Thoracic aorta (tissue), 2 donors: ENCODE measurements at places on chromosomes 16 and 17.

GRCh38 chr17:77025781-77026180 is 115.0 kb upstream of the SEC14L1 start:
- DNase-seq, result no peak

GRCh38 chr17:35804658-35805192 is 4.6 kb upstream of the TAF15 start:
- no peak for DNase-seq

DNA sequence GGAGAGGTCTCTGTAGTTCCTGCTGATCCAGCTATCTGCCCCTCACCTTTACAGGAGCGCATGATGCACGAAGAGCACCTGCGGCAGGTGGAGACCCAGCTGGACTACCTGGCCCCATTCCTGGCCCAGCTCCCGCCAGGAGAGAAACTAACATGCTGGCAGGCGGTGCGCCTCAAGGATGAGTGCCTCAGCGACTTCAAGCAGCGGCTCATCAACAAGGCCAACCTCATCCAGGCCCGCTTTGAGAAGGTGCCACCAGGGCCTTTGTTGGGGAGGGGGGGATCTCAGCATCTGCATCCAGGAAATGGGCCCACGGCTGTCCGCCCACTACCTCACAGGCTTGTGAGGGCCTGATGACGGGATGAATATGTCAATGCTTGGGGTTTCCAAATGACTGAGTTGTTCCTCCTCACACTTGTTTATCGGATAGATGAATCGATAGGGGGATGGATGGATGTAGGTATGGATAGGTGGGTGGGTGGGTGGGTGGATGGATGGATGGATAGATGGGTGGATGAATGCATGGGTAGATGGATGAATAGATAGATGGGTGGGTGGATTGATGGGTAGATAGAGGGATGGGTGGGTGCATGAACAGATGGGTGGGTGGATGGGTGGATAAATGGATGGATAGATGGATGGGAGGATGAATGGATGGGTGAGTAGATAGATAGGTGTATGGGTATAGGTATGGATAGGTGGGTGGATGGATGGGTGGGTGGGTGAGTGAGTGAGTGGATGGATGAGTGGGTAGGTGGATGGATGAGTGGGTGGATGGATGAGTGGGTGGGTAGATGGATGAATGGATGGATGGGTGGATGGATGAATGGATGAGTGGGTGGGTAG is 7.0 kb upstream of the KATNB1 start:
- DNase-seq, result no peak

DNA sequence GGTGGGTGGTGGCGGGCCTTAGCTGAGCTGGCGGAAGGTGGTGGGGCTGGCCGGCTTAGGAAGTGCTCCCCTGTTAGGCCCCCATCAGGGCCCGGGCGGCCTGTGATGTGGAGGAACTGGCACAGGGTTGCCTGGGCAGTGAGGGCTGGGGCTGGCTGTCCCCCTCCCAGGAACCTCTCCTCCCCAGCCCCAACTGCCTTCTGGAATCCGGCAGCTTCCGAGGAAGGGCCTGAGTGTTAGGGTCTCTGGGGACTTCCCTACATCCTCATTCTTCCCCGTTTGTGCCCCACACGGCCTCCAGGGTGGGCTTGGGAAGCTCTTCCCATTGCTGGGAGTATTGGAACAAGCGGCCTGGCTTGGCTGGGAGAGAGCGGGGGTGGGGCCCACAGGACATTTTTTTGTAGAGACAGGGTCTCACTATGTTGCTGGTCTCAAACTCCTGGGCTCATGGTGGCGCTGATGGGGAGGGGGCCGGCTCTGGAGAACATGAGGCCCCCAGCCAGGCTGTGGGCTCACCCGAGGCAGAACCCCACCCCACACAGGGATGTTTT is 89.9 kb upstream of the CIBAR2 start:
- DNase-seq, result no peak

- no peak for DNase-seq
Measured at GRCh38 chr17:82734987-82735866, at the start of gene FN3K. FN3K (plus strand) TSS chr17:82735615; CDS start chr17:82735637, 22 bp downstream.

- no peak for DNase-seq
Measured at GRCh38 chr16:630249-630814, 453 bp upstream of the WFIKKN1 start.

DNA sequence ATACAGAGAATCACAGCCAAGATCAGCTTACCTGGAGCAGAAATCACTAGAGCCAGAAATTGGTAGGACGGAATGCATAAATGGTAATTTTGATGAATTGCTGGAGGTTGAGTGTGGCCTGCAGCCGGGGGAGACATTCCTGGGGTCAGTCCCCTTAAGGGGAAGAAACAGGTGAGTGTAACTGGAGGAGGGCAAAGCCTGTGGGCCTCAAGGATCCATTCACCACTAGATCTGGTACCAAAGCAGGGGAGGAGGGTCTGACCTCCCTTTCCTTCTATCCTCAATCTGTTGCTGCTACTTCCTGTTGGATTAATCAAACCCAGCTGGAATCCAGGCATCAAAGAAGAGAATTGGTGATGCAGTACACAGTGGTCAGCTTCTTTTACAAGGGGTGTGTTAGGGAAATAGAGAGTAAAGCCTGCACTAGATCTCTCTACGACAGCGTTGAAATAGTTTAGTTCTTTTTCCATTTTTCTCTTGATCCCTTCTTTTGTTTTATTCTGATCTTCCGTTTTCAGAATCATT is 8.6 kb upstream of the ABCA9 start:
- DNase-seq, result no peak

DNA sequence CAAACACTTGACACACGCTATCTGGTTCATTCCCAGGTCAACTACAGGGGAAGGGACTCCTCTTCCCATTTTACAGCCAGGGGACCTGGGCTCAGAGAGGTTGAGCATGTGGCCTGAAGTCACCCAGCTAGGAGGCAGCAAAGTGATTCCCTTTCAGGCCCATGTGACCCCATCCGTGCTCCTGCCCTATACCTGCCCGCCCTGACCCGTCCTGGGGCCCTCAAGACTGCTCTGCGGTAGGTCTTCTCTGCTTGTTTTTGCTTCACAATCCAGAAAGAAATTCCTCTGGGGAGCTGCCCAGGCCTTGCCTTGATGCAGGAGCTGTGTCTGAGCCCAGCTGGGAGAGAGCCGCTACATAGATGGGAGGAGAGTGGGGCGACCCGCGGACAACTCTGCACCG is 161.4 kb downstream of the SDK2 start:
- no peak for DNase-seq

GRCh38 chr16:18834864-18835263 is 33.5 kb upstream of the ARL6IP1 start:
- no peak for DNase-seq

GRCh38 chr16:88117476-88117868 is 166.2 kb downstream of the BANP start:
- DNase-seq, result no peak

- no peak for DNase-seq
Measured at GRCh38 chr17:74712301-74712700, 422 bp downstream of the CD300LF start.

GRCh38 chr16:17343728-17344127 is 127.0 kb downstream of the XYLT1 start:
- DNase-seq, result no peak

- no peak for DNase-seq
Measured at GRCh38 chr16:70676675-70677498, 9.0 kb downstream of the MTSS2 start.

DNA sequence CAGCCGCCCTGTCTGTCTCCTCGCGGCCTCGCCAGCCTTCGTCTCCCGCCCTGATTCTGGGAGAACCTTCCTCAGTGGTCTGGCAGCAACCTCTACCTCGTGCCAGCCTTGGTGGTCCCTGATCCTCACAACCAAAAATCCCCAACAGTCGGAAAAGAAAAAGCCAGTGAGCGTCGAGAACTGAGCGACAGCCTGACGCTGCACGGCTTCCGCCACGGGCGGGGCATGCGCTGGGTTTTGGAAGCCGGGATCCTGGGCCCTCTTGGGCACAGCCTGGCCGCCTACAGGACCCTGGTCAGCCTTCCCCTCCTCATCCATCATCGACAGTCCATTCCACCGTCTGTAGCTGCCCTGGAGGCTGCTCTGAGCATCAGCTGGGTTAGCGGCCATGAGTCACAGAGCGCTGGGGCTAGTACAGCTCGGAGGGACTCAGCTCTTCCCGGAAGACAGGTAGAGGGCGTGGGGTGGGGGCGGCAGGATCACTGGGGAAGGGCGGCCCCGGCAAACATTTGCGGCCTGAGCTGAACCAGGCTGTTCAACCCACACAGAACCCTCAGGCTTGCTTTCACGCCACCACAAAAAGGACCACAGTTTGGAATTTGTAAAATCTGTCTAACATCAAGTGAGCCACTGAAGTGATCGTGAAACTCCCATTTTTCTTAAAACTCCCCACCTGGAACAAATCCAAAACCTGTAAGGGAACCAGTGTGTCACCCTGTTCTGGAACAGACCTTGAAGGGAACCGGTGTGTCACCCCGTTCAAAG is 55.4 kb upstream of the DOC2B start:
- no peak for DNase-seq

GRCh38 chr17:2171702-2172076 is 116.8 kb downstream of the HIC1 start:
- DNase-seq, result no peak

GRCh38 chr16:73996624-73997339 is 299.8 kb upstream of the PSMD7 start:
- no peak for DNase-seq

GRCh38 chr17:22703786-22704441 is 1011.6 kb downstream of the KCNJ18 start:
- DNase-seq, result no peak

- no peak for DNase-seq
Measured at GRCh38 chr17:10579270-10579669, 29.8 kb upstream of the MYH2 start.

- DNase-seq, result peak; percentile 1
Measured at GRCh38 chr17:83062011-83062817, 17.2 kb upstream of the METRNL start.

DNA sequence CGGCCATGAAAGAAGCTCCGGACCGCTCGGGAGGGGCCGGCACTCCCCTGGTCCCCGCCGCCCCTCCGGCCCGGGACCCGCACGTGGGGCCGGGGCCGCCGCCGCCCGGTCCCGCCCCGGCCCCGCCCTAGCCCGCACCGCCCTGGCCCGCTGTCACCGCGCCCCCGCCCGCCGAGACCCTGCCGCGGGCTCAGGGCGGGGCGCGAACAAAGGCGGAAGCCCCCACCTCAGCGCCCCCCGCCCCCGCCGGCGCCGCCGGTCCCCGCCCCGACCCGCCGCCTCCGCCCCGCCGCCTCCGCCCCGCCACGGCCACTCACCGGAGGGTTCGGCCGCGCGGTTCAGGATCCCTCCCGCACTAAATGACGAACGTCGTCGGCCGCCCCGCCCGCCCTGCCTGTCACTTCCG is at the start of gene ARHGDIA:
ARHGDIA (minus strand) TSS at position 357 of the 406 bp plus-strand sequence. CDS start 1,407 bp downstream, outside the sequence.
- no peak for DNase-seq

DNA sequence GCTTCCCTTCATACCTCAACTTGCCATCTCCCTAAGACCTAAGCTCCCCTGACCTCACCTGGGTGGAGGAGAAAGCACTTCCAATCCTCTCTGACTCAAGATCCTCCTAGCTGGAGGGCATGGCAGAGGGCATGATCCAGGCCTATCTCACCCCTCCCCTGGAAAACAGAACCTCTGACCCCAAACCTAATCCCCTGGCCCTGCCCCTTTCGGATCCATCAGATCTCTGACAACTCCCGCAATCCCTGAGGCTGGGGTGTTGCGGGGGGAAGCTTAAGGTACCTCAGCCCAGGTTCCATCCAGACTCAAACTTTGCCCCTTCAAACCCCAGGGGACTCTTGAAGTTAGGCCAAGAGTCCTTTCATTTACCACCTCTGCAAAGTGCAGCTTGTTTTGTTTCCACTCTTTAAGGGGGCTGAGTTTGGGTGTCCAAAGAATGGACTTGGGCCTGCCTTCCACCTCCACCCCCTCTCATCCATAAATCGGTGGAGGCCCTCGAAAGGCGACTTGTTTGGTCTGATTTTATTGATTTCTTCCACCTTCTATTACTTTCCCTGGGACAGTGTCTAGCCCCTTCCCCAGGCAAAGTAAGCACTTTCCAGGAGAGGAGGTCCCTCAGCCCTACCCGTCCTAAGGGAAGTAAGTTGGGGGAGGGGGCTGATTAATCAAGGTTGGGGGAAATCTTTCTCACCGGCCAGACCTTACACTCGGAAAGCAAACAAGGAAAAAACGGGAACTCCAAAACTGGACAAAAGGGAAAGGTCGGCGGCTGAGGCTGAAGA is 2.6 kb downstream of the EPOP start:
- no peak for DNase-seq
